ENCODE measurements at places on chromosomes 1 and 21. TPM values are rescaled to one million over a fixed set of nuclear protein-coding genes. Genes with fewer than 3 reads are reported as not detected.

Gene SELP
- 0.90 TPM for total RNA-seq

Gene CRP
- not detected for total RNA-seq

Gene AIRE
- total RNA-seq: not detected

Gene HUNK
- 0.61 TPM for total RNA-seq

Gene CNR2
- total RNA-seq: 0.08 TPM

Gene TPTE
- not detected for total RNA-seq

Gene PLEKHN1
- total RNA-seq: 6.3 TPM

Gene ATXN7L2
- 14.5 TPM for total RNA-seq

Gene ADCY10
- total RNA-seq: 0.98 TPM
